AML-193 (cell line): ENCODE measurements at places on chromosomes 2 and 18.

GRCh38 chr2:48036312-48036711 lies 130.0 kb upstream of the FBXO11 start:
- DNase-seq: no peak

DNA sequence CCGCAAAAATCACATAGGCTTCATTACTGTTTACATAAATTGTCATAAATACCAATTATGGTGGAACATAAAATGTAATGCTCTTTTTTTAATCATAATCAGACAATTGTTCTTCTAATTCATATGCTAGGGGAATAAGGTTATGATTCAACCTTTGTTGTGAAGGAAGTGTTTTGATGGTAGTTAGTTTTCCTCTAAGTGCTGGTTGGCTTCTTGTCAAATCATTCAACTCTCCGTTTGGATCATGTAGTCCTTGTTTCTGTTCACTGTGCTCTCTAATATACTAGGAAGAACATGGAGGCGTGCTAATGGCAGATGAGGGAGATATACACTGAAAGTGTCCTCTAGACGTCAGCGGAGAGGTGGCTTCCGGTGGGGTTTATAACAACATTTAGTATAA lies 1938.0 kb upstream of the PIK3C3 start:
- no peak for DNase-seq

DNA sequence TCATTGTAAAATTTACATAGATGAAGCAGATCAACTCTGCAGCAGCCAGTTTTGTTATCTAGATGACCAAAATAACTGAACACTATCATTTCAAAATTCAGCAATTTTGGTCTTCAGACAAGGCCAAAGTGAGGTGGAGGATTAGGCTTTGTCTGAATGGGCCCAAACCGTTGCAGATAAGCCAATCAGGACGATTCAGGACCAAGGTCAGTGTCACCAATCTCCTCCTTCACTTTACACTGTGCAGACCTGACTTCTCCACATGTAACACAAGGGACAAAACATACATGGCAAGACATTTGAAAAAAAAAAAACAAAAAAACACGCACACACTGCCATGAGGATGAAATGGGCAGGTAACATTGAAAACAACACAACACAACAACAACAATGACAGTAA lies 211.2 kb downstream of the NAPG start:
- no peak for DNase-seq

- DNase-seq: no peak
Observed at GRCh38 chr2:177241711-177242120, 22.8 kb downstream of the NFE2L2 start.

DNA sequence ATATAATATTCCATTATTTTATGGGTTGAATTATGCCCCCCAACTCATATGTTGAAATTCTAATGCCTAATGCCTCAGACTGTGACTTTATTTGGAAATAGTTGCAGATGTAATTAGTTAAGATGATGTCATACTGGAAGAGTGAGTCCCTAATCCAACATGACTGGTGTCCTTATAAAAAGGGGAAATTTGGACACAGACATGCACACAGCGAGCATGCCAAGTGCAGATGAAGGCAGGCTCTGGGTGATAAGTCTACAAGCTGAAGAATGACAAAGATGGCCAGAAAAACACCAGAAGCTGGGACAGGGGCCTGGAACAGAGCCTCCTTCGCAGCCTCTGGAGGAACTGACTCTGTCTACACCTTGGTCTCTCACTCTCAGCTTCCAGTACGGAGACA lies 10.0 kb upstream of the ASAP2 start:
- DNase-seq: no peak

DNA sequence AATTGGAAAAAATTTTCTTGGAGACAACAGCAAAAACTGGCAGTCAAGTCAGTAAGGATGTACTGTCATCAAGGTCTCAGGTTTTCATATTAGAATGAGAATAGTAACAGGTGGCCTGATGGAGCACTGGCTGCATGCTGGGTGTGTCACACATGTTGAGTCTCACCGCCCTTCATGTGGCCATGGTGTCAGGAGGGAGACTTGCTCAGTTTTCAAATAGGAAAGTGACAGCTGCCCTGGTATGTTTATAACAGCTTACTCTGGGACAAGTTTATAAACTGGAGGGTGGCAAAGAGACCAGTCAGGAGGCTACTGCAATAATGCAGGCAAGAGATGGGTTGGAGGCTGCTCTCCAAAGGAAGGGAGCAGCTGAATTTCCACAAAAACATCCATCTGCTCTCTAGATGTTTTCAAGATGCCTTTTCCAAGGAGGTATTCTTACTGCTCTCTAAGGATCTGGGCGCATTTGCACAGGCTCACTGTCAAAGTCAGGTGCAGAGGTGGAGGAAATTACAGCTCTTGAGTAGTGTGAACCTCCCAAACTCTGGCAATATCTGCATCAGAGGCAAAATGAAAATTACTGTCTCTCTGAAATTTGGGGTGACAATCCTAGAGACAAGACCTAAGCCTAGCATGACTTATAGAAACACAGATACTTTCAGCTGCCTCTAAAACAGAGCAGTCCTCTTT lies 321.9 kb upstream of the RAB12 start:
- no peak for DNase-seq

- DNase-seq: no peak
Observed at GRCh38 chr2:200042944-200043343, 87.6 kb downstream of the MAIP1 start.

DNA sequence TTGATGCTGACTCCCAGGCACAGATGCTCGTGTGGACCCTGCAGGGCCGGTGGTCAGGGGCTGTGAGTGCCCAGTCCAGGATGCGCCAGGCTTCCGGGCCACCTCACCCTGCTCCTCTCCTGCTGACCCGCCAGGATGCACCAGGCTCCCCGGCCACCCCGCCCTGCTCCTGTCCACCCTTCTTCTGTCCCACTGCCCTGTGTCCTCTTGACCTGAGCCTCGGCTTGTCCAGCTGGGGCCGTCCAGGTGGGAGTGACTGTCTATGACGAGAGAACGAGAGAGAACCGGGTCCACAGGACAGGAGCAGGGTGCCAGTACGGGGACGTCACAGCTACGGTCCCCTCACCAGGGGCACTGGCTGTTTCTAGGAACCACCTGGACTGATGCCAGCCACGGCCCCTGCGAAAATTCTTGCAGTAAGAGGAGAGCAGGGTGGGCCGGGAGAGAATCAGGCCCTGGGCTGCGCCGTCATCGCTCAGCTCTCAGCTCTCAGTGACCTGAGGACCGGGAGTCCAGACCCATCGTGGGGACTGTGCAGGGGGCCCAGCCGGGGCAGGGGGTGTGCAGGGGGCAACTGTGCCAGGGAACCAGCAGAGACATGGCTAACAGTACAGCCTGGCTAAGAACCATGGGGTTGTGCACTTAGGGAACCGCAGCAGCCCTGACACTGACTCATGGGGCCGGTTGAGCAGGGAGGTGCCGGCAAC lies 12.9 kb upstream of the NFATC1 start:
- DNase-seq: no peak

GRCh38 chr2:173831312-173832229 lies 133.6 kb downstream of the SP3 start:
- no peak for DNase-seq

GRCh38 chr2:240387669-240388358 lies 47.6 kb upstream of the GPC1 start:
- no peak for DNase-seq
